ENCODE measurements at places on chromosomes 6 and 20.

- DNase-seq, result no peak
Observed at GRCh38 chr6:84492241-84493165, 265.1 kb upstream of the CEP162 start.

DNA sequence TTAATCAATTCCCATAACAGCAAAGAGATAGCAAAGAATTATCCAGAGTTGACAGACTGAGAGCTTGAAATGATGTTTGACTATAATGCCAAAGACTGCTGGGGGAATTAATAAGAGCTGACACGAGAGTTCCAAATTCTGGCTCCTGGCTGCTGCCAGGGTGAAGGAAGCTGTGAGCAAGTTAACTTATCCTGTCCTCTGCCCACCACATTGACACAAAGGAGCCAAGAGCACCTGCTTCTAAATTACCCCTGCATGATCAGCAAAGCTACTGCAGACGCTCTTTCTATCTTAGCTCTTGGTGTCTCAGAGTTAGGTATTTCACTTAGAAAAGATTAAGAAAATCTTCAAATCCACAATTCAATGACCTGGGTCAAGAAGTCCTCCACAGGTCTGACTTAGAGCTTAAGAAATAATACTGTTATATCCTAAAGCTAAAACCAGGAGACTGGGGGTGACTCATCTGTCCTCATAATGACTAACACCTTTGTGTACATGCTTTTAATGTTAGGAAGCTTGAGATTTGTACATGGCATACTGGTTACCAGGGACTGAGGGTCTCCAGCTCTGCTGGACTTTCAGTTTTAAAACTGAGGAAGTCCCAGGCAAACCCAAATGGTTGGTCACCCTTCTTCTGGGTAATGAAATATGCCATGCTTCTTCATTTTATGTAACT lies 13.2 kb upstream of the FRK start:
- DNase-seq, result no peak

- no peak for DNase-seq
Observed at GRCh38 chr6:2467929-2468600, 222.7 kb upstream of the GMDS start.

GRCh38 chr6:119470893-119471542 lies 121.5 kb upstream of the MAN1A1 start:
- no peak for DNase-seq

- DNase-seq, result no peak
Observed at GRCh38 chr20:43507150-43508080, at the start of gene L3MBTL1. L3MBTL1 (plus strand) TSS chr20:43507697; CDS start chr20:43513504, 5,807 bp downstream.
